ENCODE measurements at places on chromosomes 13 and 19. TPM values are rescaled to one million over a fixed set of nuclear protein-coding genes. Genes with fewer than 3 reads are reported as not detected.

The SGCG gene
- polyA plus RNA-seq = 14.5 TPM

The KLK7 gene
- polyA plus RNA-seq = not detected

The SAMD1 gene
- polyA plus RNA-seq = 50.2 TPM

The PTPRH gene
- polyA plus RNA-seq = 0.10 TPM

The CIC gene
- polyA plus RNA-seq = 37.2 TPM

The ZNF175 gene
- 16.4 TPM for polyA plus RNA-seq

The MRPL57 gene
- 17.0 TPM for polyA plus RNA-seq

The PSG2 gene
- not detected for polyA plus RNA-seq

The LILRB3 gene
- 2.2 TPM for polyA plus RNA-seq

The NEK5 gene
- polyA plus RNA-seq = 3.0 TPM

GRCh38 chr13:111398715-111399299, 78.4 kb downstream of the TEX29 start:
- DNase-seq = no peak

DNA sequence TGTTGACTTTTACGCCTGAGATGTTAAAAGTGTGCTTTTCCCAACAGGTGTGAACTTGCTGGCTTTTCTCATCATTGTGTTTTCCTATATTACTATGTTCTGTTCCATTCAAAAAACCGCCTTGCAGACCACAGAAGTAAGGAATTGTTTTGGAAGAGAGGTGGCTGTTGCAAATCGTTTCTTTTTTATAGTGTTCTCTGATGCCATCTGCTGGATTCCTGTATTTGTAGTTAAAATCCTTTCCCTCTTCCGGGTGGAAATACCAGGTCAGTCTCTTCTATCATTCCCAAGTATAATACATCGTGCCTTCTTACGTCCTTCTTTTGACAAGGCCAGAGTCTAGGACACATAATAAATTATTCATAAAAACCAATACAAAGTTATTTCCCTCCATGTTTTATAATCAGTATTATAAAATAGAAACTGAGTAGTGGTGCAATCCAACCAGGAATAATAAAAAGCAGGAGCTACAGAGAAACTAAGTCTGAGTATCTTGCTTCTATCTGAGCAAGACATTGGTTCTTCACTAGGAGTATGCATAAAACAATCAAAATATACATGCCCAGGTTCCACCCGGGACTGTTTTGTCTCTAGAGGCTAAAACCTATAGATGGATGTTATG, 57.9 kb downstream of the RXFP2 start:
- DNase-seq = peak; percentile 17

GRCh38 chr13:30584051-30584731, 33.5 kb upstream of the USPL1 start:
- DNase-seq = no peak

- no peak for DNase-seq
Measured at GRCh38 chr13:45206340-45206739, 5.5 kb upstream of the KCTD4 start.

DNA sequence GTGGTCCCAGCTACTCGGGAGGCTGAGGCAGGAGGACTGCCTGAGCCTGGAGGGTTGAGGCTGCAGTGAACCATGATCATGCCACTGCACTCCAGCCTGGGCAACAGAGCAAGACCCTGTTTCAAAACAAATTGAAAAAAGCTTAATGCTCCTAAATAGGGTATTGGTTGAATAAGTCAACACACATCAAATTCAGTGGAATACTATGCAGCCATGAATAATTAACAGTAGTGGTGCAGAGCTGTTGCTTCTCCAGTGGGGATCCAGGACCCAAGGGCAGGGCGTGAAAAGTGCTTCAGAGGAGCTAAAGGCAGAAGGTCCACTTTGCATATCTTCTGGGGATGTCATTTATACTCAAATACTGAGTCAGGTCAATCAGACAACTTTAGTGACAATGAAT, 18.2 kb downstream of the SIGLEC8 start:
- DNase-seq = no peak

GRCh38 chr13:85772367-85772766, 26.9 kb downstream of the SLITRK6 start:
- DNase-seq = no peak

GRCh38 chr19:46927106-46927505, 66.3 kb downstream of the ARHGAP35 start:
- DNase-seq = no peak
